H54 (cell line): ENCODE measurements at places on chromosomes 16 and 17.

DNA sequence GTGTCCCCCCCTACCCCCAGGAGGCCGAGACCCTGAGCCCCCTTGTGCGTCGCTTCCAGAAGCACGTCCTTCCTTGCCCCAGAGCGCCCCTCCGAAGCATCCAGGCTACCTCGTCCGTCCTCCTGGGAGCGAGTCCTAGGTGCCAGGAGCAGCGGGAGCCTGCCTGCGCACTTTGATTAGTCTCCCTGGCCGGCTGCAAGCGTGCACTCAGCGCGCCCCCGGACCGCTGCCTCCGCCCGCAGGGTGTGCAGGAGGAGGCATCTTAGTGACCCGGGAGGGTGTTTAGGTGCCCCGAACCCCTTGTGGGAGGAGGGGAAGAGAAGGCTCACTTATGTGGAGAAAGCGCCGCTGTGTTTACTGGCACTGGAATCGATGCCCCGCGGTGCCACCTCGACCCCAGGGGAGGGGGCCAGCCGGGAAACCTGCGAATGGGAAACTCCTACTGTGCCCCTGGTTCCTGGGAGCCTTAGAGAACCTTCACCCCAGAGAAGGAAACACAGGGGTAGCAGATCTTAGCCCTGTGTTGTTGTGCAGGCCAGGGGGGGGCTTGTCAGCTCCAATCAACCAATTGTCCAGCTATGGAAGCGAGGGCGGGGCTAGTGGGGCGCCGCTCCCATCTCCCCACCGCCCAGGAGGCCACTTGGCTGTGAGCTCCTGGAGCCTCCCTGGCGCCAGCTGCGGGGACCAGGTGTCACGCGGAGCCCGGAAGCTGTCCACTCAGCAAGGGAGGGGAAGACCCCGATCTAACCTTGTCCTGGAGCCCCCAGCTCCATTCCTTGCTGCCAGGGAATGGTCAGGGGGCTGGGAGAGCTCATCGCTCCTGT, 922.8 kb upstream of the EEF2KMT start:
- DNase-seq = no peak

DNA sequence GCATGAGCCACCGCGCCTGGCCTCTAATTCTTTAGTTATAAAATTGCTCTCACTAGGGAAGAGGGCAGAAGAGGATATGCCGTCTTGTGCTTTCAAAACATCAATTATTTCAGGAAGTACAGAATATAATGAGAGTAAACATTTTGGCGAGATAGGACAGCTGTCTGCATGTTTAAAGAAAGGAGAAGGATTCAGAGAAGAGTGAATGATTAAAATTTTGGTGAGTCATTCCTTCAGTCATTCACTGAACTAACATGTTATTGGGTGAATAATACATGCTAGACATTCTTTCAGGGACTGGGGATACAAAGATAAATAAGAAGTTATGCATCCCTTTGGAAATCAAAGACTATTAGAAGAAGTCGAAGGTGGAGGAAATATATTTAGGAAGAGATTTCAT, 590.3 kb upstream of the GOT2 start:
- DNase-seq = no peak

DNA sequence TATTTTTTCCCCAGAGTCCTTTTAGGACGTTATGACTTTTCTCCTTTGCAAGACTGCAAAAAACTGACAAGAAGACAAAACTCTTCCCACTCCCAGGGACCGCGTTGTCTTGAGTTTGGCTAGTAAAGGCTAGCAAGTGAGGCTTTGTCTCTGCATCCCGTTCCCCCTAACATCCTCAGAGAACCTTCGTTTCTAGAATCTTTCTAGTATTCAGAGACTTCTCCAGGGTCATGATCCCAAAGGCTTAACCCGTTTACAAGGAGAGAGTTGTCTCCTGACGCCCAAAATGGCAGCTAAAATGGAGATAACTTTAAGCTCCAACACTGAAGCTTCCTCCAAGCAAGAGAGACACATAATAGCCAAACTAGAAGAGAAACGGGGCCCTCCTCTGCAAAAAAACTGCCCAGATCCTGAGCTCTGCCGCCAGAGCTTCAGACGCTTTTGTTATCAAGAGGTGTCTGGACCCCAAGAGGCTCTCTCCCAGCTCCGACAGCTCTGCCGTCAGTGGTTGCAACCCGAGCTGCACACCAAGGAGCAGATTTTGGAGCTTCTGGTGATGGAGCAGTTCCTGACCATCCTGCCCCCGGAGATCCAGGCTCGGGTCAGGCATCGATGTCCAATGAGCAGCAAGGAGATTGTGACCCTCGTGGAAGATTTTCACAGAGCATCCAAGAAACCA, 843 bp downstream of the ZNF174 start:
- no peak for DNase-seq

GRCh38 chr17:3475812-3476610, at the start of gene ASPA:
ASPA (plus strand) TSS chr17:3475997; CDS start chr17:3476160, 163 bp downstream.
- no peak for DNase-seq
